ENCODE measurements at places on chromosomes 16 and 17.

- DNase-seq = no peak
These were observed 1.7 kb downstream of the DEXI start for GRCh38 chr16:10940501-10941079.

- no peak for DNase-seq
These were observed 122.0 kb downstream of the COPRS start for GRCh38 chr17:31736855-31737625.

DNA sequence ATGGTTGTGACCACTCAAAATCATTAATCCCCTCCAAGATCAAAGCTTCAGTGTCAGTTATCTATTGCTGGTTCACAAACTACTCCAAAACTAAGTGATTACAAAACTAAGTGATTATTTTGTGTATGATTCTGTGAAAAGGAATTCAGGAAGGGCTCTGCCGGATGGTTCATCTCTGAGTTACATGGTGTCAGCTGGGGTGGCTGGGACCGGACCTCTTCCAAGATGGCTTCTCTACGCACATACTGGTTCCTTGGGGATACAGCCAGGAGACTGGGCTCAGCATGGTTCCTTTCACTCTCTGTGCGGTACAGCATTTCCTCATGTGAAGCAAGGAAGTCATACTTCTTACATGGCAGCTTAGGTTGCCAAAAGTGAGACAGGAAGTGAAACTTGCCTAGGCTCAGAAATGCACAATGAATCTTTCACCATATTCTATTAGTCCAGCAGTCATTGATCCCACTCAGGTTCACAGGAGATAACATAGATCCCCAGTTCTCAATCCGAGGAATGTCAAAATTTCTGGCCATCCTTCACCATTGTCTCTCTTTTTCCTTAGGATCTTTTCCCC, 97.9 kb upstream of the IRX6 start:
- DNase-seq = no peak

DNA sequence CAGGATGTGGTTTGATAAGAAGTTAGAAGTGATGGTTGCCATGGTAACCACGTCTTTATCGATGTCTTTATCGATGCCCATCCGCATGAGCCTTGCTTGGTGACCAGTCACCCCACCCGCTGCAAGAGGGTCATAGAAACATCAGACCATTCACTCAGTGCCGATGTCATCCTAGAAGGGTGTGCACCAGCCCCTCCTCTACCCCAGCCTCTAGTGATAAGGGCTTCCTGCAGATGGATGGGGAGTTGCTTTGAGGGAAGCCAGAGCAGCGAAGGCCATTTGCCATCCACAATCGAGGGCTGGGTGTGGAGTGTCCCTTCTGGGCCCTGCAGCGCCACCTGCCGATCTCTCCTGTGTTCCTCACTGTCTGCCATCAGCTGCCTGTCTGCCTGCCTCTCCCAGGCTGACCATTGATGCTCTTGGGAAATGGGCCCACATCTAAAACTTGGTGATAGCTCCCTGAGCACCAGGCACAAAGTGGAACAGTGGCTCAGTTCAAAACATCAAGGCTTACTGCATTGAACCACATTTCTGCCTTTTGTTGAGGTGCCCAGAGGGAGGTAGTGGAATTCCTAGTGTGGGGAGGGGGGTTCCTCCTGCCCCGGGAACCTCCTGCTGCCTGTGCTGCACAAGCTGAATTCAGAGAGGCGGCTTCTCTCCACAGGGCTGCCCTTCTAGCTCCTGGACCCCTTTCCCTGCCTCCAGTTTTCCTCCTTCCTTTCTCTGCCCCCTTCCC, 8.9 kb downstream of the CALB2 start:
- peak; percentile 67 for DNase-seq

DNA sequence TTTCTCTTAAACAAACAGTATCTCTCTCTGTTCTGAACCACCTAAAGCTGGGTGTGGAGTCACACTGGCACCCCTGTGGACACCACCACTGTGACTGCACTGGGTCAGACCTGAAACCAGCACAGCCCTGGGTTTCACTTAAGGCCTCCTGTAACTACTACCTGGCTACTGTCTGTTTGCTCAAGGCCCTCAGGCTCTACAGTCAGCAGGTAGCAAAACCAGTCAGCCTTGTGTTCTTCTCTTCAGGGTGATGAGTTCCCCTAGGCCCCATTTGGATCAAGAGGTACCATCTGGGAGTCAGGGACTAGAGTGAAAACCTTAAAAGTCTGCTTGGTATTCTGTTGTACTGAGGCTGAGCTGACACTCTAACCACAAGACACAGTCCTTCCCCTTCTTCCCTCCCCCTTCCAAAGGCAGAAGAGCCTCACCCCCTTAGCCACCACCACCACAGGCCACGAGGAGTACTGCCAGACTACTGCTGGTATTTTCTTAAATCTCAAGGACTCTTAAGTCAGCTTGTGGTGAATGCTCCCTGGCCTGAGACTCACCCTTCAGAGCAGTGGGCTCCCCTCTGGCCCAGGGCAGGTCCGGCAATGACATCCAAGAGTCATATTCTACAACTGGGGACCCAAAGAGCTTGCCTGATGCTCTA, 153.2 kb upstream of the MON1B start:
- no peak for DNase-seq

- no peak for DNase-seq
These were observed 17.2 kb downstream of the CYTH1 start for GRCh38 chr17:78764871-78765270.

GRCh38 chr17:6910987-6911603, 79.6 kb upstream of the TEKT1 start:
- DNase-seq = no peak

- DNase-seq = no peak
These were observed 34.4 kb downstream of the CMIP start for GRCh38 chr16:81478876-81479511.

GRCh38 chr16:2429771-2430663, 770 bp downstream of the CCNF start:
- no peak for DNase-seq

DNA sequence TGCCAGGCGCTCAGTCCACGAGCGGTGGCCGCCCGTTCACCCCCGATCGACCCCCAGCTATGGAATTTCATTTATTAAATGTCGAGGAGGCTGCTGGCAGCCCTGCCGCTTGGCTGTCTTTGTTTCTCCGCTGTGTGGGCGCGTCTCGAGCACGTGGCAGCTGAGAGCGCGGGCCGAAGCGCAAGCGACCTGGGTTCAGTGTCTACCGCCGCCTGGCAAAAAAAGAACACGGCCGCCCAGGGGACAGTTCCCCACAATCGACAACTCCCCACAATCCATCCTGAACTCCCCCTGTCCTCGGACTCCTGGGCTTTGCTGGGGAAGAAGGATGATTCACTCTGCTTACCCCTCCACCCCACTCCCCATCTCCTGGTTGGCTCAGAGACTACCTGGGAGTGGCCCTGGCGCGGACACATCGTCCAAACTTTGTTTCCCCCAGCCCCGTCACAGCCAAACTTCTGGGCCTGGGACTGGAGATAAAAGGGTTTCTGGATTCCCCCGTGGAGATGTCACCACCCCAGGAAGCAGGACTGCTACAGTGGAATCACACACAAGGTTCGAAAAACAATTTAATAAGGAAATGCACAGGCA, 1.7 kb upstream of the ANKRD13B start:
- no peak for DNase-seq
